ENCODE measurements at places on chromosomes 7 and 10. TPM values are rescaled to one million over a fixed set of nuclear protein-coding genes. Genes with fewer than 3 reads are reported as not detected.

GRCh38 chr10:3056280-3057037 is 10.9 kb upstream of the PFKP start:
- DNase-seq = no peak

GRCh38 chr7:136039577-136040345 is 62.6 kb upstream of the MTPN start:
- DNase-seq = no peak

GRCh38 chr10:69060127-69060798 is 27.6 kb upstream of the SRGN start:
- DNase-seq = no peak

GRCh38 chr7:35736725-35737124 is 41.8 kb upstream of the HERPUD2 start:
- DNase-seq = no peak

GRCh38 chr7:15352421-15353206 is 209.2 kb downstream of the AGMO start:
- no peak for DNase-seq

GRCh38 chr7:137003086-137003485 is 134.6 kb downstream of the CHRM2 start:
- DNase-seq = no peak

DNA sequence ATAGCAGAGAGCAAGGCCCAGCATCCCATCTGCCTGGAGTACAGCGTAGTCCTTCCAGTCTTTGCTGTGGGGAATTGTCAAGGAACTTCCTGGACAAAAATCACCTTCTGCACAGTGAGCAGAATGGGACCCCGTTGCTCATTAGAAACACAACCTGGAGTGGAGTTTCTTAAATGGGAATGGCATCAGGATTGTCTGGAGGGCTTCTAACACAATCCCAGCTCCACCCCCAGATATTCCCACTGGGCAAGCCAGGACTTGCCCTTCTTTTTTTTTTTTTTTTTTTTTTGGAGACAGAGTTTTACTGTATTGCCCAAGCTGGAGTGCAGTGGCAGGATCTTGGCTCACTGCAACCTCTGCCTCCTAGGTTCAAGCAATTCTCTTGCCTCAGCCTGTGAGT is 356.4 kb downstream of the GALNT17 start:
- DNase-seq = no peak

LIPF gene
- not detected for total RNA-seq

- no peak for DNase-seq
These were observed 15.2 kb downstream of the STK32C start for GRCh38 chr10:132292287-132293200.

DNA sequence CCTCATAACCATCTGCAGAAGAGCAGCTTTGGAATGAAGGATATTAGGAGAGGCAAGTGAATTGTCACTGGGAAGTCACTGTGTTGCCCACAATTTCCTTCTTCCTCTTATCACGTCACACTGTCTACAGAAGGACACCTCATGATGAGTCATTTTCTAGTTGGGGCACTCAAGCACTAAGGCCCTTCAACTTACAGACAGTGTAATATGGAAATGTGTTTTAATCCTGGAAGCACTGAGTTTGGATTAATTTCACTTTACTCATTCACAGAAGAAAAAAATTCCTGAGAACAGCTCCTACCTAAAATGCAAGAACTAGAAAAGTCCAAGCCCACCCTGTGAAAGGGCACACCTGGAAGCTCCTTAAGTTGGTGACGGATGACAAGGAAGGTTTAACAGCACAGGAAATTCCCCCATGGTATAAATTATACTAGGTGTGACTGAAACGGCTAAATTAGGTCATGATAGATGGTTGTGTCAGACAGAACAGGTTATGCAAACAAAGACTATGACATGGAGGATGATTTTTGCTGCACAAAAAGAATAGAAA is 56.6 kb downstream of the PARD3 start:
- DNase-seq = no peak

DNA sequence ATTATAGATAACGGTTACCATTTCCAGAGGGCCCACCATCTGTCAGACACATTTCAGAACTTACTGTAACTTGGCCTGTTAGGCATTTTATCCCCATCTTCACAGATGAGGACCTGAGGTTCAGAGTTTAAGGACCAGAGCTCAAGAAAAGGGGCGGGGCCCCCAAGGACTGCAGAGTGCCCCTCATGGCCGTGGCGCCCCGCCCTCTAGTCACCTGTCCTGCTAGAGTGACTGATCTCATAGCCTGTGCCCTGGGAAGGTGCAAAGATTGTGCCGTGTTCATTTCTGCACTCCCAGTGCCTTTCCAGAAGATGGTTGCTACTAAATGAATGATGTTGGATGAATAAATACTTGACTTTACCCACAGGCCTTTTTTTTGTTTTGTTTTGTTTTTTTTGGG is 107.0 kb downstream of the XRCC2 start:
- no peak for DNase-seq

CCDC172 gene
- not detected for total RNA-seq

DNA sequence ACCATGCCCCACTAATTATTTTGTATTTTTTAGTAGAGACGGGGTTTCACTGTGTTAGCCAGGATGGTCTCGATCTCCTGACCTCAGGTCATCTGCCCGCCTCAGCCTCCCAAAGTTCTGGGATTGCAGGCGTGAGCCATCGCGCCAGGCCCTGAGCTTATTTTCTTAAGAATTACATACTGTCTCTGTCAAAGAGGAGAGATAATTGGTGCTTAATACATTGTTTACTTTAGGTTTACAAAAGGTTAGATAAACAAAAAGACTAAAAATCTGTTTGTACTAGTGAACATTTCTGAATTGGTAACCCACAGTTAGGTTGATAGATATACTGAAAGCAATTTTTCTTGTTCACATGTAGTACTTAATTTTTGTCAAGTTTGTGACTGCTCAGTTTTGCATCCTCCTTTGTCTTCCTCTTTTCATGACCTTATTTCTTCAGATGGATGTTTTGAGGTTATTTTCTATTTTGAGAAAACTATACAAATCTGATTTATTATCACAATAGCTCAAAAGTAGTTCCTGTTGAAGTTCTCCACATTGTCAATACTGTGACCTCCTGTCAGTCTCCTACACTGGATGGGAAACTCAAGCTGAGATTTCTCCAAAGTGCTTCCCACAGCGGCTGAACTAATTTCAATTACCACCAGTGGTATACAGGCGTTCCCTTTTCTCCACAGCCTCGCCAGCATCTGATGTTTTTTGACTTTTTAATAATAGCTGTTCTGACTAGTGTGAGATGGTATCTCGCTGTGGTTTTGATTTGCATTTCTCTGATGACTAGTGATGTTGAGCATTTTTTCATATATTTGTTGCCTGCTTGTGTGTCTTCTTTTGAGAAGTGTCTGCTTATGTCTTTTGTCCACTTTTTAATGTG is 22.5 kb downstream of the HHEX start:
- no peak for DNase-seq

- DNase-seq = no peak
These were observed 27.7 kb upstream of the SDHAF3 start for GRCh38 chr7:97089771-97090170.

DNA sequence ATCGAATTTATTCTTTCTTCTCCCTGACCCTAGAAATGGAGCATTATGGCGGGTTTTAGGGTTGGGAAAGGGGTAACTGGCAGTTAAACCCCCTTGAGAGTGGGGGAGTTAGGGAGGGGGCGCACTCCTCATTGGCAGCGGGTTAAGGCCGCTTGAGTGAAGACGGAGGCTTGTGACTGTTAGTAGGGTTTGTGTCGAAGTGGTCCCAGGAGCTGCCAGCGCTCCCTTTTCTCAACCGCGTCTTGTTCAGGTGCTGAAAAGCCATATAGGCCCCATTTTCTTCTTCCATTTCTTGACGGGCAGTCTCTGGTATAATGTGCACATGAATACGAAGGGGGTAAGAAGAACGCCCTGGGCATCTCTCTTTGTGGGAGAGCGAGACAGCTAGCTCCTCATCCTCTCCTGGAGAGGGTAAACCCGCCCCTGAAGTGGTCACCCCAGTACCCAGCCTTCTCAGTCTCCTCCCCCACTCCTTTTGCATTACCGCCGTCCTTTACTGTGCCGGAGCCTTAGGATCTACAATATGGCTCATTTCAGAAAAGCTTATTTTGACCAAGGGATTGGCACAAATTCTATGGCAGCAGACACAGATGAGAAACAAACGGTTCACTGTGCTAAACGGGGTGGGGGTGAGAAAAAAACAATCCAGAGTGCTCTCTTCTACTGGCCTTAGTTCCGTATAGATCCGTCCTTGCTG is 836 bp downstream of the KMT2E start:
- peak; percentile 63 for DNase-seq

GNAT3 gene
- total RNA-seq = not detected

KLF6 gene
- 132 TPM for total RNA-seq

RHBDD2 gene
- total RNA-seq = 47.7 TPM

DNA sequence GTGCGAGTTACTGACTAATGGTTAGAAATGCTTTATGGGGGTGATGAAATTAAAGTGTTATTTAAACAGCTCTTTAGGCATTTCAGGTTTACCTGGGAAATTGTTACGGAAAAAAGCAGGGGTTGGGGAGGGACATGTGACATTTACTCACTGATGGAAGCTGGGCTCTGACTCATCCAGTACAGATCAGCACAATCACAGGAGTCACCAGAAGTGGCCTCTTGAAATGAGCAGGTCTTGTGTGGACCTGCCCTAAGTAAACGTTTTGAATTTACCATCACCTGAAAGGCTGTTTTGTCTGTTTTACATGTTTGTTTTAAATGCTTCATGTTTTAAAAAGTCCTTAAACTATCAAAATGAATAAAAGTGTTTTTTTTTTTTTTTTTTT is 2.3 kb downstream of the GLRX3 start:
- DNase-seq = no peak

DNA sequence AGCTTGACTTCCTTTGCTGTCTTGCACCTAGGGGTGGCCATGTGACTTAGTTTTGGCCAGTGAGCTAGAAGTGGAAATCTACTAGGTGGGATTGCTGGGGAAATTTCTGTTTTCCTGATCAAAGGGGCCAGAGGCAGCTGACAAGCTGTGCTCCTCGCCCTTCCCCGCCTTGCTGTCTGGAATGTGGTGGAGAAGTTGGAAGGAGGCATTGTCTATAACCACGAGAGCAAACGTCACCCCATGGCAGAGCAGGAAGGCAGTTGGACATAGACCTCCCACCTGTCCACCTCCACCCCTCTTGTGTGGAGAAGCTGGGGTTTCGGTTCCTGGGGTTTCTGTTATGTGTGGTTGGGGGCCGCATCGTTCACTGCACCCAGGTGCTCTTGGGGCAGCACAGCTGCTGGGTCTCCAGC is 7.3 kb downstream of the SFRP5 start:
- DNase-seq = no peak

DNA sequence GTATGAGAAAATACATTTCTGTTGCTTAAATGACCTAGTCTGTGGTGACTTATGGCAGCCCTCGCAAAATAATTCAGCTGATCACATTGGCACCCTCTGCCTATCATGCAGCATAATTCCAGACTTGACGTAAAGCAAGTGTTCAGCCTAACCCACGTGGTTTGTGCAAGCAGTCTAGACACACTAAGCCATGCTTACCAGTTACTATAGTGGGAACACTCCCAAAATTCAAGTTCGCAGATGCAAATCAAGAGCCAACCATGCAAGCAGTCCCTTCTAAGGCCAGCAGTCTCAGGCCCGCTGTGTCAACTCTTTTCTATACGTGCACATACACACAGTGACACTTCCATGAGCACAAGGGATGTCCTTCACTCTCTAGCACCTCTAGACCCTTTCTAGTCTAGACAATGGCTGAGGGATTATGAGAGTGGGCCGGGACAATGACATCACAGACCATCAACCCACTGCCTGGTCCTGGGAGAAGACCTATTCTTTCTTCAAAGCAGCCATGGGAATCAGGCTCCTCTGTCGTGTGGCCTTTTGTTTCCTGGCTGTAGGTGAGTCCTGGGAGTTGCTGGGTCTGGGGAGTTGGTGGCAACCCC is 29.0 kb upstream of the PRSS1 start:
- DNase-seq = no peak

DNA sequence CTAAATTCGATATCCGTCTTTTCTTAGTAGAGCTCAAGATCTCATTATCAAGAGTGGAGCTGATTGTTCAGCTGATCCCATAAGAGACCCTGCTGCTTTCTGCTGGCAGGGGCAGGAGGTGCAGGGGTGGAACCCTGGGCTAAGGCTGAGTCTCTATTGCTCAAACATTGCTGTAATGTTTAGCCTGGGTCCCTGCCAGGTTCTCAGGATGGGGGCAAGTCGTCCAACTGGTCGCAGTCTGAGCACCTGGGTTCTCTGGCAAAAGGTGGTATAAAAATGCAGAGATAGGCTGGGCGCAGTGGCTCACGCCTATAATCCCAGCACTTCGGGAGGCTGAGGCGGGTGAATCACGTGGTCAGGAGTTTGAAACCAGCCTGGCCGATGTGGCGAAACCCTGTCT is 62.0 kb upstream of the NRBF2 start:
- DNase-seq = no peak

DNA sequence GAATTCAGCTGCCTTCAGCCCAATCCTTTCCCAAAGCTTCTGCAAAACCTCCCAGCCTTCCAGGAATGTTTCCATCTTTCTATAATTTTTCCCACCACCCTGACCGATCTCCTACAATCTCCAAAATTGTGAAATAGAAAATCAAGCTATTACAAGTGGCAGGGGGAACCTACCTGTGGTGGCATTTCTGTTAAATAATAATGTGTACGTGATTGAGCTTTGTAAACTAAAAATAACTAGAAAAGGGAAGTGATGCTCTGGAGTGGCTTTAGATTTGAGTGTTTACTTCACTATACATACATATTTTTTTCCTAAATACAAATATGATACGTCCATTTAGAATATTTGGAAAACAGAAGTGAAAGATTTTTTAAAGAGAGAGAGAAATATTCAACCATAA is 593.6 kb downstream of the GRM8 start:
- DNase-seq = no peak

INA gene
- total RNA-seq = not detected

DNA sequence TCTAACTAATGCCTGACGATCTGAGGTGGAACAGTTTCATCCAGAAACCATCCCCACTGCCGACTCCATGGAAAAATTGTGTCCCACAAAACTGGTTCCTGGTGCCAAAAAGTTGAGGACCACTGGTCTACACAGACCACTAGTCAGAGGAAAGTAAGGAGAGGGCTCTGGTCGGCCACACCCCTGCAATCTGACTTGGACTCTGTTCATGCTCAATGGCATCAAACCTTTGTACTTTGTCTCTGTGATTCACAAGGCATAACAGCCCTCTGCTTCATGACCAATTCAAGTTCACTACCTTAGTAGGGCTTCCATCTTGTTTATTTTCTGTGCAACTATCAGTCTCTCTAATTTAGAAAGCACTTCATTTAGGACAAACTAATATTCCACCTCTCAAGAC is 1.8 kb downstream of the TUBAL3 start:
- no peak for DNase-seq

DNA sequence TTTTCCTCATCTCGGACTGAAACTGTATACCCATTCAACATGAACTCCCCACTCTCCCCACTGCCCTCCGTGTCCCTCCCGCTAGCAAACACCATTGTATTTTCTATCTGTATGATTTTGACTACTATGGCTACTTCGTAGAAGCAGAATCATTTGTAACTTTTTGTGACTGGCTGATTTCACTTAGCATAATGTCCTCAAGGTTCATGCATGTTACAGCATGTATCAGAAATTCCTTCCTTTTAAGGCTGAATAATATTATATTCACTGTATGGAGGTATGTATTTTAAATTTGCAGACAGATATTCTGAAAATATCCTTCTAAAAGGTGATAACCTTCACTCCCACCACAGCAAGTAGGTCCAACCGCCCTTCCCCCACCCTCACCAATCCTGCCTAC is 42.9 kb upstream of the MMD2 start:
- DNase-seq = no peak

Measured in breast epithelium (tissue), 4 donors.